ENCODE measurements at places on chromosomes 16 and 17. TPM values are rescaled to one million over a fixed set of nuclear protein-coding genes. Genes with fewer than 3 reads are reported as not detected.

GAS7 gene
- 3.8 TPM for total RNA-seq

KRT33A gene
- not detected for total RNA-seq

RAMP2 gene
- 4.4 TPM for total RNA-seq

OR4D1 gene
- not detected for total RNA-seq

TUBB3 gene
- total RNA-seq = 201 TPM

AANAT gene
- total RNA-seq = not detected

HYDIN gene
- total RNA-seq = 25.7 TPM

MPP3 gene
- 12.6 TPM for total RNA-seq

PRPF8 gene
- total RNA-seq = 378 TPM

HBA2 gene
- total RNA-seq = not detected

PLA2G15 gene
- 18.8 TPM for total RNA-seq

KCNH6 gene
- total RNA-seq = 13.2 TPM

SOX9 gene
- 219 TPM for total RNA-seq

- H3K27me3 ChIP-seq = peaks cover 18% of the 10 kb centered on the region
- H3K4me1 ChIP-seq = peaks cover 6% of the 10 kb centered on the region
- peak overlapping the region; percentile 62 for H3K27ac ChIP-seq
- H3K36me3 ChIP-seq = no peaks in the 10 kb centered on the region
Observed at GRCh38 chr17:63447471-63448009, 1.4 kb upstream of the CYB561 start.

- no peak overlapping the region for H3K27ac ChIP-seq
- no peak for DNase-seq
- no peaks in the 10 kb centered on the region for H3K4me1 ChIP-seq
- no peak overlapping the region for H3K4me3 ChIP-seq
Observed at GRCh38 chr16:21205303-21205702, 6.1 kb downstream of the ZP2 start.

- DNase-seq = no peak
- H3K4me3 ChIP-seq = no peak overlapping the region
- no peaks in the 10 kb centered on the region for H3K36me3 ChIP-seq
- H3K4me1 ChIP-seq = peaks cover 2% of the 10 kb centered on the region
Observed at GRCh38 chr16:68627951-68628425, 17.1 kb upstream of the CDH3 start.

DNA sequence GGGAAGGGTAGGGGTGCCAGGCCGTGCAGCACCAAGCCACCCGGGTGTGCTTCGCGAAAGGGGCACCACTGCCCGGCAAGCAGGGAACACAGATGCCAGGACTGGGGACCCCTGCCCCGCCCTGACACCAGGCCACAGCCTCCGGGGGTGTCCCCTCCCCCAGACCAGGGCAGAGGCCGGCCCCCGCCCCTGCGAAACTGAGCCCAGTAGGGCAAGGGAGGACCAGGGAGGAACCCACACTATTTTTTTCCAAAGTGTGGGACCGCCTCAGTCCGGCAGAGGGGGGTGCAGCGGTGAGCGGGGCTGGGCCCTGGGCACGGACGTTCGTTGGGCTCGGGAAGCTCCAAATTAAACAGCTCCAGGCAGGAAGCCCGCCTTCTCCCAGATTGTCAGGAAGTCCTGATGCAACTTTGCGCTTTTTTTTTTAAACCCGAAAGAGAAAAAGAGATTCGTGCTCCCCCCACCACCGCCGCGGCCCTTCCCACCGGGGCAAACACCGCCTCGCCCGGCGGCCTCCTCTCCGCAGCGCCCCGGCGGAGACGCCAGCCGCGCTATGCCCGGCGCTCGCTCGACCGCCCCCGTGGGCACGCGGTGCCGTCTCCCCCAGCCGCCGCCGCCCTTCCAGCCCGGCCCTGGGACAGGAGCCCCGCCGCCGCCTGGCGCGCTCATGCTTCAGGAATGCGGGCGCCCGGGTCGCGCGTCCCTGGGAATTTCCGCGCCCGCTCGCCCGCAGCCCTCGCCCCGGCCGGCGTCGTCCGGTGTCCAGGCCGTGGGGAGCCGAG, 755 bp downstream of the PIEZO1 start:
- H3K36me3 ChIP-seq = no peaks in the 10 kb centered on the region
- peak overlapping the region; percentile 84 for H3K27ac ChIP-seq
- peak; percentile 62 for DNase-seq
- peaks cover 3% of the 10 kb centered on the region for H3K4me1 ChIP-seq
- H3K27me3 ChIP-seq = peaks cover 28% of the 10 kb centered on the region

GRCh38 chr16:57616241-57616640, 12.2 kb upstream of the ADGRG1 start:
- H3K27me3 ChIP-seq = no peaks in the 10 kb centered on the region
- no peaks in the 10 kb centered on the region for H3K36me3 ChIP-seq
- no peak for DNase-seq
- H3K4me1 ChIP-seq = peaks cover 25% of the 10 kb centered on the region
- no peak overlapping the region for H3K27ac ChIP-seq

DNA sequence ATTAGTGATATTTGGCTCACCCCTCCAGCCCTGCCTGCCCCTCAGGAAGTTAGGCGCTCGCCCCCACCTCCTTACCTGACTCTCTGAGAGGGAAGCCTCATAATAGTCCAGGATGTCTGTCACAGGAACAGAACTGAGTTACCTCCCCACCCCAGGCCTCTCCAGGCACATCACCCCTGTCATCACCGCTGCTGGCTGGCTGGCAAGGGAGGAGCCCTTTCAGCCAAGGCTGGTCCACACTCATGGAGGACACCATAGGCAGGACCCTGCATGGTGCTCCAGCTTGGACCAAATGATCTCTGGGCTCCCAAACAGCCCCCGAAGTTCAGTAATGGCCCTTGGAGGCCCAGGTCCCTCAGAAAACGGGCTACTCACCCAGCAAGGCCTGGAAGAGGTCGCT, 1.5 kb downstream of the DLG4 start:
- no peaks in the 10 kb centered on the region for H3K36me3 ChIP-seq
- DNase-seq = no peak
- H3K27me3 ChIP-seq = no peaks in the 10 kb centered on the region

GRCh38 chr16:50509521-50510341, 38.5 kb upstream of the NKD1 start:
- no peak overlapping the region for H3K4me3 ChIP-seq
- H3K27ac ChIP-seq = no peak overlapping the region
- peaks cover 13% of the 10 kb centered on the region for H3K27me3 ChIP-seq
- DNase-seq = no peak
- H3K4me1 ChIP-seq = peaks cover 4% of the 10 kb centered on the region

GRCh38 chr17:205817-206216, 24.4 kb upstream of the DOC2B start:
- H3K27me3 ChIP-seq = peaks cover 5% of the 10 kb centered on the region
- H3K27ac ChIP-seq = no peak overlapping the region
- H3K36me3 ChIP-seq = peaks cover 12% of the 10 kb centered on the region
- H3K4me1 ChIP-seq = no peaks in the 10 kb centered on the region

- H3K4me1 ChIP-seq = peaks cover 9% of the 10 kb centered on the region
- peaks cover 16% of the 10 kb centered on the region for H3K27me3 ChIP-seq
- no peaks in the 10 kb centered on the region for H3K36me3 ChIP-seq
- no peak overlapping the region for H3K4me3 ChIP-seq
Observed at GRCh38 chr16:51407921-51408320, 256.9 kb upstream of the SALL1 start.

DNA sequence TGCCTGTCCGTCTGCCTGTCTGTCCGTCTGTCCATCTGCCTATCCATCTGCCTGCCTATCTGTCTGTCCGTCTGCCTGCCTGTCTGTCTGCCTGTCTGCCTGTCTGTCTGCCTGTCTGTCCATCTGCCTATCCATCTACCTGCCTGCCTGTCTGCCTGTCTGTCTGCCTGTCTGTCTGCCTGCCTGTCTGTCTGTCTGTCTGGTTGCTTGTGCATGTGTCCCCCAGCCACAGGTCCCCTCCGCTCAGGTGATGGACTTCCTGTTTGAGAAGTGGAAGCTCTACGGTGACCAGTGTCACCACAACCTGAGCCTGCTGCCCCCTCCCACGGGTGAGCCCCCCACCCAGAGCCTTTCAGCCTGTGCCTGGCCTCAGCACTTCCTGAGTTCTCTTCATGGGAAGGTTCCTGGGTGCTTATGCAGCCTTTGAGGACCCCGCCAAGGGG, 5.6 kb downstream of the GCGR start:
- no peak for DNase-seq
- no peak overlapping the region for H3K4me3 ChIP-seq
- no peaks in the 10 kb centered on the region for H3K4me1 ChIP-seq
- H3K36me3 ChIP-seq = no peaks in the 10 kb centered on the region
- peak overlapping the region; percentile 41 for H3K27ac ChIP-seq

DNA sequence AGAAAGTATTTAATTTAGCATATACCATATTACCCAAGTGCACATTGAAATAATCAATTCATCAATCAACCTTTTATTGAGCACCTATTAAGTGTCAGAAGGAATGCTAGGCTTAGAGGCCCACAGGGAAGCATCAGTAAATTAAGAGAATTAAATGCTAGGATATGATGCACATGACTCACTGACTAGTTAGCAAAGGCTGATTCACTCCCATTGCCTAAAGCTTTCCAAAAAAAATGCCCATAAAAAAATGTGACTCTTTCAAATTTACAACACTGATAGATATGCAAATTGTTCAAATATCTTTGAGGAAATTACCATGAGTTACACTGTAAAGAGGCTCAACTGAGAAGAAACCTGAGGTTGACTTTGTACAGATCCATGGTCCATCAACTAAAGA, 883.3 kb downstream of the CDH11 start:
- H3K36me3 ChIP-seq = no peaks in the 10 kb centered on the region
- no peak for DNase-seq
- no peak overlapping the region for H3K27ac ChIP-seq
- no peaks in the 10 kb centered on the region for H3K4me1 ChIP-seq

GRCh38 chr17:57889892-57890856, 40.3 kb upstream of the MRPS23 start:
- H3K36me3 ChIP-seq = no peaks in the 10 kb centered on the region
- H3K27me3 ChIP-seq = no peaks in the 10 kb centered on the region

DNA sequence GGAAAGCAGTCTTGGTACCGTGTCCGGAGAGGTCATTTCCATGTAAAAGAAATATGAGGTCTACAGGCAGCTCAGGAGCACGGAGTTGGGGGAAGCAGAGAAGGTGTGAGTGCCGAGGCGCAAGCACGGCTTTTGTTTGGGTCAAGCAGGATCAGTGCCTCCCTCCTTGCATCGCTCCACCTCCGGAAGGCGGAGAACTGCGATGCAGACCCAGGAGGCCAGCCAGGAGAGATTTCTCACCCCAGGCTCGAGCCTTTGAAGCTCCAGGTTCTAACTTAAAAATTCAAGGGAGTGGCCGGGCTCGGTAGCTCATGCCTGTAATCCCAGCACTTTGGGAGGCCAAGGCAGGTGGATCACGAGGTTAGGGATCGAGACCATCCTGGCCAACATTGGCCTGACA, 25.0 kb downstream of the NAA60 start:
- no peaks in the 10 kb centered on the region for H3K27me3 ChIP-seq
- H3K27ac ChIP-seq = peak overlapping the region; percentile 82
- DNase-seq = no peak
- H3K36me3 ChIP-seq = peaks cover 7% of the 10 kb centered on the region

- peaks cover 10% of the 10 kb centered on the region for H3K4me1 ChIP-seq
- peak overlapping the region; percentile 92 for H3K4me3 ChIP-seq
- H3K36me3 ChIP-seq = peaks cover 10% of the 10 kb centered on the region
- no peaks in the 10 kb centered on the region for H3K27me3 ChIP-seq
- peak overlapping the region; percentile 97 for H3K27ac ChIP-seq
Observed at GRCh38 chr17:81909966-81910839, 996 bp downstream of the PCYT2 start.

GRCh38 chr17:79395545-79395944, 215.3 kb downstream of the RBFOX3 start:
- no peak for DNase-seq
- no peak overlapping the region for H3K27ac ChIP-seq
- no peaks in the 10 kb centered on the region for H3K36me3 ChIP-seq
- H3K4me1 ChIP-seq = no peaks in the 10 kb centered on the region

DNA sequence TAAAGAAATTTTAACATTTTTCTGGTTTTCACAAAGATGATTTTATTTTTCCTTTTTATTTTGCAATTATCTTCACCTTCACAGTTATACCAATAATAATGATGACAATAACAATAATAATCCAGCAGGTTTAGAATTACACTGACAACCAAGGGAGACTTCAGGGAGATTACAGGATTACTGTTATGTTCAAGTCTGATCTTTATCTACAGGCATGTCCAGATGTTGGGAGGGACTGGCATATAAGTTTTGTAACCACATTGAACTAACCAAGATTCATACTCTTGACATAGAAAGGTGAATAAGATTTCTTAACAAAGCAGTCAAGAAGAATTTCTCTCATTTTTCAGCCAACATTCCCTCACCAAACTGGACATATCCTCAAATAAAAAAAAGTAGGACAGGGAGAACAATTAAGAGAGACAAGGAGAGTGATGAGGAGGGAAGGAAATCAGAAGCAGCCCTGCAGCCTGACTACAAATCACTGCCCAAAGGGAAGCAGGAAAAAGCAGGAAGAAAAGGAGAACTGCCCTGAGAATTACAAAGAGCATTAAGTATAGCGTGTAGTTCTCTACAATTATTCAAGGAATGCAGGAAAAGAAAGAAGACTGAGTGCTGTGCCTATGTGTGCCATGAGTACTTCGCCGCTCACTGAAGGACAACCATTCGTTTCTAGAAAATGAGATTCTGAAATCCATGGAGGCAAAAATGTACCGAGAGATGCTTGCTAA, 155.7 kb upstream of the C17orf78 start:
- peaks cover 6% of the 10 kb centered on the region for H3K36me3 ChIP-seq
- H3K4me3 ChIP-seq = no peak overlapping the region
- H3K4me1 ChIP-seq = no peaks in the 10 kb centered on the region
- H3K27ac ChIP-seq = peak overlapping the region; percentile 19
- H3K27me3 ChIP-seq = no peaks in the 10 kb centered on the region

DNA sequence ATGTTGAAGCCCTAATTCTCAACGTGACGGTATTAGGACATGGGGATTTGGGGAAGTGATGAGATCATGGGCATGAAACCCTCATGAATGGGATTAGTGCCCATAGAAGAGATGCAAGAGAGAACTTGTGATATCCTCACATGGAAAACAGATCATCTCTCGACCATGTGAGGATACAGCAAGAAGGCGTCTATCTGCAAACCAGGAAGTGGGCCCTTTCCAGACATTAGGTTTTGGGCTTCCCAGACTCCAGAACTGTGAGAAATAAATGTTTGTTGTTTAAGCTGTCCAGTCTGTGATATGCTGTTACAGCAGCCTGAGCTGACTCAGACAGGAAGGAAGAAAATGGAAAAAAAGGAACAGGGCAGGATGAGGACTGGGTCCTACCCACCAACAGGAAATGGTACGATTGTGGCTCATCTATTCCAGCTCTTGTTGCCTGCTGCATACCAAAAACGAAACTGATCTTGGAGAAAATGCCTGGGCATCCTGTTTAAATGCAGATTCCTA, 21.9 kb upstream of the SSTR2 start:
- H3K4me1 ChIP-seq = no peaks in the 10 kb centered on the region
- no peak for DNase-seq
- no peaks in the 10 kb centered on the region for H3K36me3 ChIP-seq

DNA sequence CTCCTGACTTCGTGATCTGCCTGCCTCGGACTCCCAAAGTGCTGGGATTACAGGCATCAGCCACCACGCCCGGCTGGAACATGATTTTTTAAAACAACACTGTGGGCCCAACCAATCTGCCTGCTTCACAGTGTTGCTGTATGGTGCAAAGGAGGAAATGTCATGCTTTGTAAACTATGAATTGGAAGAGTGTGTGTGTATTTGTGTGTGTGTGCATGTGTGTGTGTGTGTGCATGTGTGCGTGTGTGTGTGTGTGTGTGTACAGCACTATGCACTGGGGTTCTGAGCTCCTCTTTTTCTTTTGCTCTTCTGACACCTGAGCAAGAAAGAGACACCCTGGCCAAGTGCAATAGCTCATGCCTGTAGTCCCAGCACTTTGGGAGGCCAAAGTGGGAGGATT, 14.5 kb upstream of the CNOT1 start:
- no peaks in the 10 kb centered on the region for H3K27me3 ChIP-seq
- no peak overlapping the region for H3K4me3 ChIP-seq
- H3K4me1 ChIP-seq = no peaks in the 10 kb centered on the region
- H3K36me3 ChIP-seq = no peaks in the 10 kb centered on the region
- DNase-seq = no peak

Measured in progenitor cell of endocrine pancreas (in vitro differentiated cells).